ENCODE measurements at places on chromosomes 12 and 14.

GRCh38 chr12:92446083-92446460 is 256.7 kb upstream of the PLEKHG7 start:
- no peak for DNase-seq

GRCh38 chr14:100076133-100076532 is 10.9 kb downstream of the EVL start:
- no peak for DNase-seq

DNA sequence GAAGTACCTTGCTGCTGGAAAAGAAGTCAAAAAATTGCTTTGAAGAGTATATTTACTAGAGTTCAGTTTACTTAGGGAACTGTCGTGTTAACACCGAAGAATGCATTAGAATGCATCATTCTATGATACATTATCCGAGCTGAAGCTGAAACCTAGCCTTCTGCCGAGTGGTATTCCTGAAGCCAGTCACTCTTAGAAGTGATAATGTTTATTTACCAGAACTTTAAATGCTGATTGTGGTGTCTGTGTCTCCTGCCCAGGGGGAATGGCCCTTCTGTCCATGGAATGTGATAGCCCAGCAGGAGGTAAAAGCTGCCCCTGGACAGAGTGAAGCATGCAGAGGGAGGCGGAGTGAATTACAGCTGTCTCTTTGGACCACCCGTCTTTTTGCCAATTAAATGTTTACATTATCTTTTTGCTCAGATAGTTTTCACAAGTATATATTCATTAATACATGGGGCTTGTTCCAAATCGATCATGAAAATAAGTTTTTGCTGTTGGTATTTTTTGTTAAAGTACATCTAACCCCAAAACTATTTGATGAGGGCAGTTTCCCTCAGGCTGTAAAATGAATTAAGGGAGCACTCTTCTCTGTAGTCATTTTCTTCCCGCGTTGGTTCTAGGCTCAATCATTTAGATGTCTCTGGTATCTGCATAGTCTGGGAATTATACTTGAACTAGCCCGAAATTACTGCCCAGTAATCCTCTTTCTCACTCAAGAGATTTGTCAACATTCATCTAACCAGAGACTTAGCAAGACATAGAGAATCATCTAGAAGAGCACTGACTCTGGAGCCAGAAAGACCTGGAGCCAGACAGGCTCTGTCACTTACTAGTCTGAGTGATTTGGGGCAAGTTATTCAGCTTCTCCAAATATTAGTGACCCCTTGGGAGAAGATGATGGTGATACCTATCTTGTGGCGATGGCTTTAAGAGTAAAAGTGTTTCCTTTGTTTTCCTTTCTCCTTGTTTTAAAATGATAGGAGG is 147.6 kb downstream of the CRADD start:
- no peak for DNase-seq

GRCh38 chr14:52944254-52944653 is 6.6 kb downstream of the FERMT2 start:
- no peak for DNase-seq

All from substantia nigra (tissue), 51 donors.